ENCODE measurements at places on chromosomes 12 and 14.

DNA sequence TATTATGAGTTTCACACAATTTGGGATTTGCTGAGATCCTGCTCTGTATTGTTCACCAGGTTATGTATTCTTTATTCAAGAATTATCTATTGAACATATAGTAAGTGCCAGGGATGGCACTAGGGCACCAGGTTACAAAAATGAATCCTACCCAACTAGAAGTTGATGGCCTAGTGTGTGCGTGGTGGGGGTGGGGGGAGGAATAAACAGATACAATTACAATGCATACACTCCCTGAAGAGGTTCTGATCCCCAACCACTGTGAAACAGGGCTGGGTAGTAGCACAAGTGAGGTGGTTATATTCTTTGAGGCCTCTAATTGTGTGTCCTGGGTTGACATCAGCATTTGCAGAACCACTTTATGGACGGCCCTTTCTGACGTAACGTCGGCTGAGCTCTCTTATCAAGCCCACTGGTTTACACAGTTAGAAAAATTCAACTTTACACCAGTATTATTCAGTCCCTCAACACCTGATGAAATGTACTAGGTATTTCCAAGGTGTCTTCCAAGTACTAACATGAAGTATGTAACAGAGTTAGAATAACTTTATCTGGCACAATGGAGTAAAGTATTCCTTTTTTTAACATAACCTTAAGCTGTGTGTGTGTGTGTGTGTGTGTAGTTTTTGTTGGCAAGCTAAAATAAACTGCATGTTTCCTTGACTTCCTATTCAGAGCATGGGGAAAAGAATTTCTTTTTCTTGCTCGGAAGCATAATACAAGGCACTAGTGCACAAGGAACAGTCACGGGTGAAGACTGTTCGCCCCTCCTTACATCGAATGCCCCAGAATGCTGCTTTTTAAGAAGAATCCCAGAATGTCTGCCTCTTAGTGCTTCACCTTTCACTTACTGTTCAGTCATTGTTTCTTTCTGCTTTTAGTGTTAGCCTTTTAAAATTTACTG is 8.1 kb upstream of the GLRX5 start:
- DNase-seq: no peak

DNA sequence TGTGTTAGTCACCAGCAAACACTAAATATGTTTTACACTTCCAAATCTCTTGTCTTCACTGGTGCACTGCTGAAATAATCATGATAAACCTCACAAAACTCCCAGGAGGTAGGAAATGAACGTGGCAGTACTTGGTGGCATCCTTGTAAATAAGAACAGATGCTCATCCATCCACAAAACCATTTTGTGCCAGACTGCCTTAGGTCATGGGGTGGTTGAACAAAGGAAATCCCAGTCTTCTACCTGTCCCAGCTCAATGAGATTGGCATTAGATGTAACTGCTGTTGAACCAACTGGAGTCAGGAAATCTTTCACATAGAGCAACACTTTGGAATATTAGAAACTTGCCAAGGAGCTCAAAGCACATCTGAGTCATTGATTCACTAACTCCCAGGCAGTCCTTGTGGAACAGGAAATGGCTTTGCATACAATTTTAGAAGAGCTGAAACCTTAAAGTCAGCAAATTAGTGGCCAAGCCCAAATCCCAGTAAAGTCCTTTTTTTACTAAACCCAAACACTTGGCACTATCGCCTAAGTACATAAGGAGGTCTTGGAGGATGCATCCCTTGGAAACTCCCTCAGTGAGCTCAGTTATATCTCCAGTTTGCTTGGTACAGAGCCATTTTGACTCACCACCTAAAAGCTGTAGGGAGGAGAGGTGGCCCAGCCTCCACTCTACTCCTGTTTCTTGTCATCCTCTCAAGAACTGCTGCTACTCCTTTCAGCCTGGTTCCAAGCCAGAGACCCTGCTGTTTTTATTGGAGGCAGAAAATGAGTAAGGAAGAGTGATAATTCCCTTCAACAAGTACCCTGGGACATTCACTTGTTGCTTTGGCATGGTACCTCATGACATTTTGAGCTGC is 208.0 kb downstream of the NOVA1 start:
- DNase-seq: no peak

GRCh38 chr14:100045642-100046344 is 19.4 kb upstream of the EVL start:
- no peak for DNase-seq

GRCh38 chr14:34180434-34180833 is 229.6 kb upstream of the EGLN3 start:
- DNase-seq: no peak

- peak; percentile 27 for DNase-seq
These were observed 407 bp downstream of the HEATR5A start for GRCh38 chr14:31419967-31420318.

DNA sequence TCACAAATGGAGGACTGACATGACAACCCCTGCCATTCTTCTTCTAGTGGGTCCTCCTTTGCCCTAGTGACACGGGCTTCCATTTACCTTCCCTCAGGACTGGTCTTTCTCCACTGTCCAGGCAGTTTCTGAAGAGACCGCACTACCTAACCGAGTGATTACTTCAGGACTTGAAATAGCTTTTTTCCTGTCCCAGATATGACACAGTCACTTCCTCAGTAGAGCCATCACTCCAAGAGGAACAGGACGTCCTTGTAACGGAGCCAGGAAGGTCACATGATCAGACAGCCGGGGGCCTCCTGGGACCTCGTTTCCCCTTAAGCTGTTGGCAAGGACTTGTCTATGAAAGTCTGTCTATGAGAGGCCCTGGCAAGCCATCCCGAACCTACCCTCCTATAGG is 62.3 kb downstream of the FOS start:
- DNase-seq: peak; percentile 48

DNA sequence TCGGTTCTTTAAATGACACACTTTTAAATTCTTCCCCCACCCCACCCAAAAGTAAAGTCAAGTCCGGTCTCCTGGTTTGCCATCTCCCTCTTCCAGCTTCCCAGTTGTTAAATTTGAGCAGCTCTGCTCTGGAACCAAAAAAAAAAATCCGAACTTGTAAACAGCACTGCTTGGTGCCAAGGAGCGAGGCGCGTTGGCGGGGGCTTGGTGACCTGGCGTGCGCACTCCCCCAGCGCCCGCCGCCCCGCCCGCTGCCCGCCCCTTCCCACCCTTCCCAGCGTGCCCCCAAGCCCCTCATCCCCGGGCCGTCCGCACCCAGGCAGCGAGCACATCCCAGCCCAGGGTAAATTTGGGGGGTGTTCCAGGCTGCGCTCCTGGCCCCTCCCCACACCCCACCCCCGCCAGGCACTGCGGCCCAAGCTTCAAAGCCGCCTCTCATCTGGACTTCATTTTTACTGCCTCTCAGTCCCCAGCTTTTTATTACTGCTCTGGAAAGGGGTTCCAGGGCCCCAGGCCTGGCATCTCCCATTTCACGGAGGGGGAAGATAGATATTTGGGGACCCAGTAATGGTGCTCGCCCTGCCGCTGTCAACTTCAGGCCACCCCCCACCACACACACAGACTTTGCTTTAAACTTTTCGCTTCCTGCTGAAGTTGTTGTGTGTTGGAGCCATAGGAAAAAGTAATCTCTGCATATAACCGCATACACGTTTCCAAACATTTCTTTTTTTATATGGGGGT is 11.7 kb upstream of the ITGB7 start:
- DNase-seq: no peak

GRCh38 chr14:56137453-56137807 is 19.2 kb downstream of the PELI2 start:
- no peak for DNase-seq

GRCh38 chr14:57933349-57933748 is 67.5 kb upstream of the SLC35F4 start:
- DNase-seq: no peak

GRCh38 chr12:111596985-111597830 is 1.9 kb downstream of the ATXN2 start:
- DNase-seq: peak; percentile 16

- no peak for DNase-seq
These were observed 289.9 kb upstream of the CAND1 start for GRCh38 chr12:66979251-66979650.

DNA sequence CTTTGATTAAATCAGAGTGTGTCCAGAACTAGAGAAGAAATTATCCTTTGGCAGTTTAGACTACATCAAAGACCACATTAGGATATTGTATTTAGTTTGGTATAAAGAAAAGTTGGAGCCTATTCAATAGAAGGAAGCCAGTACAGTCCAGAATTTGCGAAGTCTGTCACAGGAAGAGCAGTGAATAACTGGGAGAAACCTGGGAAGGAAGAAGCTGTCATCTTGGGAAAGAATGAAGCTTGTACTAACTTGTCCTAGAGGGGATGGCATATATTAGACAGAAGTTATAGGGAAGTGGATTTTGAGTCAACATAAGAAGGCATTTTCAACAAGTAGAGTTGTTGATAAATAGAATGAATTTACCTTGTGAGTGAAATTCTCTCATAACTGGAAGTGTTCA is 386.7 kb downstream of the LRIG3 start:
- no peak for DNase-seq

DNA sequence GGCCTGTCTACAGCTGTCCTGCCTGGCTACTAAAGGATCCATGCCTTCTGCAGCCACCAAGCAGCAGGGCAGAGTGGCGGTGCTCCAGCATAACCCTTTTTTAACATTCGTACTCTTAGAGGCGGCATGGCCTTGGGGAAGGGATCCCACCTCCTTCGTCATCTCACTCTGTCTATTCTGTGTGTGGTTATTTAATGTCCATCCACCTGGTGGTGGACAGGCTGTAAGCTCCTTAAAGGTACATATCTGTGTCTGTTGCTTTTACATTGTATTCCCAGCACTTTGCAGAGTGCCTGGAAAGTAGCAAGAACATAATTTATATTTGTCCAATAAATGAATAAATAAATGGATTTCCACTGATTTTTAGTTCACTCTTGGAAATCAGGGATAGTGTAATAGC is 15.7 kb upstream of the ACOT1 start:
- no peak for DNase-seq

GRCh38 chr14:83867566-83868225 is 1662.2 kb upstream of the FLRT2 start:
- DNase-seq: no peak

- DNase-seq: no peak
These were observed 1.6 kb upstream of the TNFRSF1A start for GRCh38 chr12:6343518-6343917.

DNA sequence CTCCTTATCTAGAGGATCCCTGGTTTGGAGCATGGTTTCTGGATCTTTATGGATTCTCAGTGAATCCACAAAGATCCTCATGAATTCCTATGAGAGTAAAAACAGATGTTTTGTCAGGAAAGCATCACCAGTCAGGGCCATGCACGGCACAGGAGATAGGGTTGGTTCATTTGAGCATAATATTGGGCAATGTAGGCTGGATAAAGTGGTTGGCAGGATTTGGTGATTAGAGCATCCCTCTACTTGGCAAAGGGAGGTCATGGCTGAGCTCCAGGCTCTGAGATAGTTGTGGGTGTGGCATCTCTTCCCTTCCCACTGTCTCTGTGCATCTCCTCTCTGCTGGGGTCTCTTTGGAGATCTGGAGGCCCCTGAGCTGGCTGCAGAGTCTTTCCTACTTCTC is 149.8 kb downstream of the DACT1 start:
- no peak for DNase-seq

- no peak for DNase-seq
These were observed 82.1 kb downstream of the AVPR1A start for GRCh38 chr12:63068857-63069442.

DNA sequence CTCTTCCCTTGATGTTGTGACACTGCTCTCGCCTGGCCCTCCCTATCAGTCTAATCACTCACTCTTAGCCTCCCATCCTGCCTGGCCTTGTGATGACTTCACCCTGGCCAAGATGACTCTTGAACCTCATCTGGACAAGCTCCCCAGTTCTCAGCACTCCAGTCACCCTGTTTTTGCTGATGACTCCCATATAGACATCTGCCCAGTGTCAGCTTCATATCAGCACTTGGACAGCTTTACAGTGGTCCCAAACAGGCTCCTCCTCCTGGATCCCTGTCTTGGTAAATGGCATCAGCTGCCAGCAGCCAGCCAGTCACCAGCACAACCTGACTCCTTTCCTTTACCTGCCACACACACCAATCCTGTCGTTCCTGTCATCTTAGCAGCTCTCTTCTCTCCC is 104.2 kb downstream of the POLR3B start:
- no peak for DNase-seq

DNA sequence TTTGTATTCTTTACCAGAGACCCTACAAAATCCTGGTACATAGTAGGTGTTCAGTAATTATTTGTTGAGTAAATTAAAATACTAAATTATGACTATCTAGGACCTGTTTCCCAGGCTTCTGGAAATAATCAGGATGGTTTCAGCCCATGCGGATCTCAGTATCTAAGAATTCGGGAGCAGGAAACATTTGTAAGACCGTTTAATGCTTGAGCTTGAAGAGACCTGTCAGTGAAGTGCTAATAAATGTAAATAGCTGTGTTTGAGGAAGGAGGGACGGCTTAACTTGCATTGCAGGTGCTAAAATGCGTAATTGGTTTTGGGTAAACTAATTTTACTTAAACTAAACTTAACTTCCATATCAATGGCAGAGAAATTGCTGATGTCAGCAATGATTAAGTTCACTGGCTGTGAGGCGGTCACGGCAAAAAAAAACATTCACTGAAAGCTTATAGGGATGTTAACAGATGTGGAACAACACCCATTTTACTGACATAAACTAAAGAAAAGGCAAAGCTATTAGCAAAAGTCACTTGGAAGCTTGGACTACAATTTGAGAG is 28.6 kb upstream of the AEBP2 start:
- DNase-seq: no peak

GRCh38 chr12:124487066-124487833 is 80.2 kb downstream of the NCOR2 start:
- no peak for DNase-seq

- no peak for DNase-seq
These were observed 198.7 kb upstream of the EEA1 start for GRCh38 chr12:93127582-93128331.

DNA sequence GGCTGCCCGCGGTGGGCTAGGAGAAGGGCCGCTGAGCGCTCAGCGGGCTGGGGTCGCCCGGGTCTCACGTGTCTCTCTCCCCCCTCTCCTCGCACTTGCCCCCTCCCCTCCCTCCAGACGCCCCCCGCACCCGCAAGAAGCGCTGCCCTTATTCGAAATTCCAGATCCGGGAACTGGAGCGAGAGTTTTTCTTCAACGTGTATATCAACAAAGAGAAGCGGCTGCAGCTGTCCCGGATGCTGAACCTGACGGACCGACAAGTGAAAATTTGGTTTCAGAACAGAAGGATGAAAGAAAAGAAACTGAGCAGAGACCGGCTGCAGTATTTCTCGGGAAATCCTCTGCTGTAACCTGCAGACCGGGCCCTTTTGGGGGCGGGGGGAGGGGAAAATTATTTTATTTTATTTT is 314 bp upstream of the HOTAIR start:
- DNase-seq: no peak

GRCh38 chr12:14283489-14284144 is 81.9 kb upstream of the ATF7IP start:
- no peak for DNase-seq

DNA sequence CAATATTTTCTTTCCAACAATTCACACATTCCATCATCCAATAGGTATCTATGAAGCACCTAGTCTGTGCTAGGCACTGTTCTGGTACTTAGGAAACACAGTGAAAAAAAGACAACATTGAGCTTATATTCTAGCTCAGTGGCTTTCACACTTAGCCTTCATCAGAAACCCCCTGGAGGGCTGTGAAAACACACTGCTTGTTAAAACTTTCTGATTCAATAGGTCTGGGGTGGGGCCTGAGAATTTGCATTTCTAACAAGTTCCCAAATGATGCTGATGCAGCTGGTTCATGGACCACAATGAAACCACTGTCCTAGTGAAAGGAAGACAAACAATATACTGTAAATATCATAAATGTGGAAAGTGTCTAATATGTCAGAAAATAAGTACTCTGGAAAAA is 5.9 kb downstream of the VTI1B start:
- no peak for DNase-seq

- DNase-seq: no peak
These were observed 177.2 kb upstream of the NTF3 start for GRCh38 chr12:5254703-5255102.

Measured in substantia nigra (tissue), 51 donors.